Activated CD8-positive, alpha-beta memory T cell treated with anti-CD3 and anti-CD28 coated beads for 1 hour (primary cell): ENCODE measurements at places on chromosomes 1 and 21.

- no peak for DNase-seq
These were observed 212.7 kb upstream of the FGGY start for GRCh38 chr1:59083946-59084865.

DNA sequence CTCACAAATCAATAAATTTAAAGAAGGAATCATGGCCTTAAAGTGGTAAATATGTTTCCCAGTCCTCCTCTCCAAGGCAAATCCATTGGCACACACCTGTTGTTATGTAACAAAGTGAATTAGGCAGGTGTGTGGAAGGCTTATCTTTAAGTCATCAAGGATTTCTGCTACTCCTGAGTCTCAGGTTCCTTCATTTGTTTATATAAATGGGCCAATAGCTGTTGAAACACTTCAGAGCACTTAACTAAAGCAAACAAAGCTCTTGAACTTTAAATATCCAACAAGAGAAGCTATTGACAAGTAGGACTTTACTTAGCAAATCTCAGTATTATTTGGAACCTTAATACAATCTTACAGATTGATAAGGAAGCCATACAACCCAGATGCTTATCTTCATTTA, 99.3 kb upstream of the ESRRG start:
- no peak for DNase-seq

DNA sequence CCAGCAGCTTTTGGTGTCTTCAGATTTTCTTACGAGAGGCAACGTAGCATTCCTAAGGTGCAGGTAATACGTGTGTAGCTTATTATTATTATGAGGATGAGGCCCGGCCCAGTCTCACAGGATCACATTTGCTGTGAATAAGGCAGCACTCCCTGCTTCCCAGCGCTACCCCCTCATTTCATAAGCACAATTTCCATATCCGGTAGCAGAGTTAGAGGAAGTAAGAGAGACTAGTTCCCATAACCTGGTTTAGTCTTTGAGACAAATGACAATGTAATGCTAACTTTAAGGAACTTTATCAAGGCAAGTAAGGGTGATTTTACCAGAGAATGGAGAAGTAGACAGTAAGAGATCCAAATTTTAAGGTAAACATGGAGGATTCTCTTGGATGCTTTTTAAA, 14.6 kb upstream of the LMO4 start:
- DNase-seq = no peak

GRCh38 chr21:14685568-14685967, 139.5 kb upstream of the SAMSN1 start:
- DNase-seq = no peak
